RPMI7951 (cell line): ENCODE measurements at places on chromosomes 16 and 17. TPM values are rescaled to one million over a fixed set of nuclear protein-coding genes. Genes with fewer than 3 reads are reported as not detected.

SLFN14 gene
- not detected in 2 replicates for total RNA-seq

TPSG1 gene
- 0.24 TPM in 1 of 2 replicates, not detected in the other for total RNA-seq

RSPRY1 gene
- total RNA-seq, result 41.5 and 42.0 TPM in 2 replicates

ADAMTS18 gene
- not detected in 2 replicates for total RNA-seq

UNKL gene
- total RNA-seq, result 4.8 and 8.8 TPM in 2 replicates

ADAP2 gene
- 0.20 TPM in 1 of 2 replicates, not detected in the other for total RNA-seq

TNP2 gene
- total RNA-seq, result not detected in 2 replicates

C1QL1 gene
- 6.4 and 8.2 TPM in 2 replicates for total RNA-seq

GRCh38 chr16:56068816-56069215 is 122.5 kb upstream of the GNAO1 start:
- DNase-seq, result no peak

DNA sequence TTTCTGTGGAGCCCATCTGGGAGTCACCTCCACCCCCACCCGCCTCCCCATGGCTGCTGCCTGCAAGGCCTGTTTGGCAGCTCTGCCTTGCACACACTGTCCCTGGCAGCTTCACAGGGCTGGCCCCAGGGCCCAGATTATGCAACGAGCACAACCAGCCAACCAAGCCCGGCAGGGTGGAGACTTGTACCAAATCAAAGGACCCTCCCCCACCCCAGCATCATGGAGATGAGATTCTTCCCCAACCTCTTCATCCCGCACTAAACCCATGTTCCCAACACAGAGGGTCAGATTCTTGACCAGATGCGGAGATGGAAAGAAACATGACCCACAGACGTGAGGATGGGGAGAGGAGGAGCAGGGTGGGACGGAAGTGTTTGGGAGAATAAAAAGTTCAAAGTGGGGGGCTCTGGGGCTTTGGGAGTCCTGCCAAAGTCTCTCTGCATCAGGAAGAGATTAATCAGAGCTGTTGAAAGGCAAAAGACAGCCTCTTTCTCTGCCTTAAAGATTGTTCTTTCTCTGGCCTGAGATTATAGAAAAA is 3.8 kb downstream of the SMARCD2 start:
- DNase-seq, result no peak

DNA sequence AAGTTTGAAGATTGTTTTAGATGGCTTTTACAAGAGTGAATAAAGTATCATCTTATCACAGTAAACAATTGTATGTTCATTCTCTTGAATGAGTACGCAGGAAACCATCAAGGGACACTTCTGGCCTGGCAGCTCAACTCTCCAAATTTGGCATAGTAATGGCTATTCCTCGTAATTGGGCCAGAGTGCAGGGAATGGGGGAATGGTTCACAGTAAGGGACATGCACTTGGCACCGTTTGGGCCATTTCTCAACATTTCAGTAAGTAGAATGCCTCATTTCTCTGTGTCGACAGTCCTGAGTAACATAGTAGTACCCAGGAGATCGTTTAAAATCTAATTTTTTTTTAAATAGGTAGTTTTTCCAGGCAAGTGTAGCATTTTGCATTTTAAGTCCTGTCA is 309.6 kb downstream of the KCNJ2 start:
- DNase-seq, result no peak

DNA sequence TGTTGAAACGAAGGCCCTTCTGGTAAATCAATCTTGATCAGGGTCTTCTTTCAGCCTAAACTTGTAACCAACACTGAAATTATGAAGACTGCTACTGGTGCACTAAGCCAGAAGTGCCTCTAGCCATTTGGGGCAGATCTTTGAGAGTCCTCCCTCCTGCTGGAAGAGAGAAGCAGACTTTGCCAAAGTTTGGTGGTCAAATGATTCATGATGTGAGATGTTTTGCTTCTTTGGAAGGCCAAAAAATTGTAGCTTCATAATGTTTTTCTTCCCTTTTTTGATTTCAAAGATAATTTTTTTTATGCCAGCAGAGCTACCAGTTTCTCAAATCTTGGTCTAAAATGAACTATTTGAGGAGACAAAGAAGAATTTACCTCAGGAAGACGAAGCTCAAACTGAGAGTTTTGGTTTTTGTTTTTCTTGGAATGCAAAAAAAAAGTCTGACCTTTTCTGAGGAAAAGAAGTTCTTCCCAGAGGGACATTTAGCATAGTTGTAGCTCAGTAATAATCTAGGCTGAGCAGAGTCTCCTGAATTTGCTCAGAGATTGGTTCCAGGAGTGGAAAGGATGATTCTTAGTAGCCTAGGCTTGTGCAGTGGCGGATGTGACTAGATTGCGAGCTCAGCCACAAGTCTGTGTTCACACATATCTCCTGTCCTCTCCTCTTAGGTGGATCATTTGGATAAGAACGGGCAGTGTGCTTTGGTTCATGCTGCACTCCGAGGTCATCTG is 50.9 kb downstream of the CYB561 start:
- peak; percentile 87 for DNase-seq

- no peak for DNase-seq
Measured at GRCh38 chr17:79623786-79624717, 13.2 kb upstream of the RBFOX3 start.

- DNase-seq, result no peak
Measured at GRCh38 chr16:84459941-84460405, 44.5 kb downstream of the MEAK7 start.

GRCh38 chr16:21602785-21603184 is 3.4 kb downstream of the METTL9 start:
- no peak for DNase-seq

DNA sequence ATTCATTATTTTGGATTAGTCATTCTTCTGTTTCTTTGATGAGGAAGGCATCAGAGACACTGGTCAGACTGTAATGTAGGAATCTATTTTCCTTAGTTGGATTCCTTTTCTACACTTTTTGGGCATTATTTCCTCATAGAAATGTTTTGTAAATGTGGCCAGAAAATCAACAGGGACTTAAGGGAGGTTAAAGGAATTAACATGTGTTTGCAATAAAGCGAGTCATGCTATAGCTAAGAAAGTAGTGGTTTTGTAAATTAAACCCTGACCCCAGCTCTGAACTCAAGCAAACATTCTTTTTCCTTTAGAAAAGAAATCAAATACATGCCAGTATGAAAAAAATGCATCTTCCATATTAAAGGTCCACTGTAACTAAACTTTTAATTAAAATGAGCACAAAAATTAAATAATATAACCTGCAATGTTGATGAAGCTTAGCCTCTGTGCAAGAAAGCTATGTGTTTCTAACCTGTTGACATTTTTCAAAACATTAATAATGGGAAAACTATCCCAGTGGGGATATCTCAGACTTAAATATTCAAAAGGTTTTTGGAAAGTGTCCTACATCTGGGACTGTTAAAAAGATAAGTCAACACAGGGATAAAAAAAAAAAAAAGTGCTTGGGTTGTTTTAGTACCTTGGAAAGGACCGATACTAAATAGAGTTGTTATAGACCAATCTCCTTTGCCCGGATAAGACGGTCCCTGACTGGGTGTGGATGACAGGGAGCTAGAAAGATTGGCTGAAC is 428.0 kb downstream of the CA10 start:
- DNase-seq, result peak; percentile 1

GRCh38 chr16:51845586-51846305 is 694.7 kb upstream of the SALL1 start:
- DNase-seq, result no peak

DNA sequence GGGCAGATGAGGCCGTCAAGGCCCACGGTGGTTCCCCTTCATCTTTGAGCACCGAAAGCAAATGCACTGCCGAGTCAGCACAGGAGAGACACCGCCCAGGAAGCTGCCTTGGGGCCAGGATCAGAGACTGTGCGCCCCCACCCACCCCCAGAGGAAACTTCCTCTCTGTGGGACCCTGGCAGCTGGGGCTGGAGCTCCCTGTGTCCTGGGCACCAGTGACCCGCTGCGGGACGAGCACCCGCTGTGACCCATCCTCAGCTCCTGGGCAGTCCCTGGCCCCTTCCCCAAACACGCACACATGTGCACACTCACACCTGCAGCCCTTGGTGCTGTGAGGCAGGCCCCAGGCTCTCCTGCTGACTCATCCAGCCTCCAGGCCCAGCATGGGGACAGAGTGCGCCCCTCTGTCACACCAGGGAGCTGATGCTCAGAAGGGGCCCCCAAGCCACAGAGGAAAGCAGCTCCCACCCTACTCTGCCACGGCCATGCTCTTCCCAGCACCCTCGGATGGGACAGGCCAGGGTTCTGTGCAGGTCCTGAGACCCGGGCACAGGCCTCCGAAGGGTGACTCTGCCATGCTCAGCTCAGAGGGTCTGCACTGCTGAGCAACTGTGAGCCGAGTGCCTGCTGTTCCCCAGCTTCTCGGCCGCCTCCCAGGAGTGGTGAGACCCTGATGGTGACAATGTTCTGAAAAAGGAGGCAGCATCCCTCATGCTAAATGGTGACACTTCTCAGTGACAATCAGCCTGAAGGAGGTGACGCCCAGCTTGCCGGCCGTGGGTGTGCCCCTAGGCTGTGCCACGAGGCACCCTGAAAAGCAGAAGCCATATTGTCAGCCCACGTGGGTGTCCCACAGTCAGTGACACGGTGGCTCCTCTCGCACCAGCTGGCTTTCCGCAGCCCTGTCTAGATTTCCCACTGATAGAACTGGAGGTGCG is 3.6 kb downstream of the PIEZO1 start:
- DNase-seq, result no peak

DNA sequence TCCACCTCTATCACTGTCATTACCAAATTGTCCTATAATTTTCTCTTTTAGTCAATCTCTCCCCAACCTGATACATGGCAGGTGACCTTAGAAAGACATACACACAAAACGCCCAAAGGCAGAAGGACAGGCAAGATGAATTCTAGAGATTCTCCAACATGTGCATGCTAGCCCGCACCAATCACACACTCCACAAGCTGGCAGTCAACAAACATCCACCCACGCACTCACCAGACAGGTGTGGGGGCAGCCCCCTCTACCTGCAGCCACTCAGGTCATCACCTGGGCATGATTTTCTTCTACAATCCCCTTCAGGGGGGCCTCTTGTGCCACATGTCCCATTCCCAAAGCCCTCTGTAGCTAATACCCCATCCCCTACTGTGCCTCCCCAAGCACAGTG is 9.5 kb downstream of the MPP2 start:
- DNase-seq, result no peak

- no peak for DNase-seq
Measured at GRCh38 chr16:52405441-52405840, 141.5 kb downstream of the TOX3 start.

DNA sequence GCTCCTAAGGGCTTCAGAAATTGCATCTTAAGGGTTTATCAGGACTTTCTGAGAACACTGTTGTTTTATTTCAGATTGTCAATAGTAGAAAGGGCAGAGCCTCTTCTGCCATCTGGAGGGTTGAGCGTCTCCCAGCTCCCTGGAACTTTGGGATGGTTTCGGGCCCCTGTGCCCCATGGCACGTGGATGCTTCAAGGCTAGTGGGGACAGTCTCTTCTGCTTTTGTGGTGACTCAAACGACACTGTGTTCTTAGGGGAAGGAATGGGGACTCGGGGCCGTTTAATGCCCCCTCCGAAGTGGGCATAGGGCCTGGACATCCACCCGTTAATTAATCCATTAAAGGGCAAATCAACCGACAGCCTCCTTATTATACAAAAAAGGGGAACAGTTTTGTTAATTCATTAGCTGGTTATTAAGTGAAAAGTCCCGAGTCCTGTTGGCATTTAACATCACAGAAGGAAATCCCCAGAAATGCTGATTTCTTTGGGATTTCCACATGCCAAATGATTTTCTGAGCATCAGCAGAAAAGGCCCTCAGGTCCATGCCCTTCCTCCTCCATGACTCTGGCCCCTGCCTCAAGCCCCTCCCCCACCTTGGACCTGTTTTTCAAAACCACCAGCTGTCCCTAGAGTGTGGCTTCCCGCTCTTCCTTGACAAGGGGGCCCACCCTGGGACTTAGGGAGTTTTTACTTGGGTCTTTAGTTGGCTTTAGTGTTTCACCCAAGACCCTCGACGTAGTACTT is 68.7 kb downstream of the ARSG start:
- DNase-seq, result no peak

DNA sequence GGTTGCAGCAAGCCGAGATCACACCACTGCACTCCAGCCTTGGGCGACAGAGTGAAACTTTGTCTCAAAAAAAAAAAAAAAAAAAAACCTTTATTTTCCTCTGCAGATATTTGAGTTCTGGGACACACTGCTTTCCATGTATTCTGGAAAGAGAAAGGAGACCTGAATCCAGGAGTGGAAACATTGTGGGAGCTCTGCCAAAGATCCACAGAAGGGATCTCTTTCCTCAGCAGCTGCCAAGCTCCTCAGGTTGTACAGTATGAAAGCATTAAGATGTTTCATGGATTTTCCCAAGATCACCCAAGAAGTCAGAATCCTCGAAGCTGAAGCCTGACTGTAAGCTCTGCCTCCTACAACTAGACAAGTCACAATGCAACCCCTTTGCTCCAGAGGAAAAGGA is 13.5 kb downstream of the NPRL3 start:
- no peak for DNase-seq

DNA sequence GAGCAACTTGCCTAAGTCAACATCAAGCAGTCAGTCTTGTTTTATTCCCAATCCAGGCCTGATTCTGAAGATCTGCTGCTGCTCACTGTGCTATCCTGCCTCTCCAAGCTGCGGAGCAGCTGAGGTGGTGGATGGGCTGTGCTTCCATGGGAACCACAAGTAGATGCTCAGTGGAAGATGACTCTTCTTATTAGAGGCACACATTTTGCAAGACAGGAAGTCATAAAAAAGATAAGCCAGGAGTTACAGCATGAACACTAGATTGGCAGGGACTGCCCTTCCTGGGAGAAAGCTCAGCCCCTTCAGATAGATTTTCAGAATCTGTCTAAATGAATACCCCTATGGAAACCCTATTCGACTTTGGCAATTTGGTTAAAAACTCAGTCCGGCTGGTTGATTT is 143.1 kb downstream of the SHISA6 start:
- DNase-seq, result no peak

GRCh38 chr16:20886320-20886719 is 13.8 kb downstream of the DCUN1D3 start:
- no peak for DNase-seq

DNA sequence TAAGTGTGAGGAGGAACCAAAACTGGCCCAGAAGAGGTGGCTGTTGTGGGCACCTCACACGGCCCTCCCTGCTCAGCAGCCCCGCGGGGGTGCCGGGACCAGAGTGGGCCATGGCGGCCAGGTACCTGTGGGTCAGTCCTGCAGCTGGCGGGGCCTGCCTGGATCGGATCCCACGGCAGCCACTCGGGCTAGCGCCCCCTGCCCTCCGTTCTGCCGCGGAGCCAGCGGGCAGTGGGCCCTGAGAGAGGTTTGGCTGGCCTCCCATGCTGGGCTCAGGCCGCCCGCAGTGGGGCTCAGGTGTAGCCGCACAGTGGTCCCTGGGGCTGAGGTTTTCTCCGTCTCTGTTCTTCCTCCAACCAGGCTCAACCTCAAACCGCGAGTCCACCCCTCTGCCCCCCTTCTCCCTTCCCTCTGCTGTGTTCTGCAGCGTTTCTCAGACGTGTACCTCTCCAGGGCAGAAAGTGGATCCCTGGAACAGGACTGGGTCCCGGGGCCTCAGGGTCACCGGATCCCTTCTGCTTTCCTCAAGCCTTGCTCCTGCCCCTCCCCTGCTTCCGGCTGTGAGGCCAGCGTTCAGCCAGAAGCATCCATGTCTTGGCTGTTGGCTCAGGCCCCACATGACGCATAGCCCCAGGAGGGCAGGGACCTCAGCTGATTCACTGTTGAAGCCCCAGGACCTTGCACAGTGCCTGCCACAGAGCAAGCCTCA is 28.6 kb upstream of the ITGA3 start:
- peak; percentile 99 for DNase-seq
